B cell (primary cell): ENCODE measurements at places on chromosomes 7 and 10. TPM values are rescaled to one million over a fixed set of nuclear protein-coding genes. Genes with fewer than 3 reads are reported as not detected.
A peak's percentile ranks its signal among the peaks of the same experiment; 100 is the strongest.

GRCh38 chr10:44395396-44395795 lies 10.5 kb upstream of the CXCL12 start:
- DNase-seq, result no peak
- no peaks in the 10 kb centered on the region for H3K36me3 ChIP-seq
- no peak overlapping the region for H3K27ac ChIP-seq

GRCh38 chr7:150941351-150942000 lies 36.6 kb downstream of the KCNH2 start:
- H3K4me3 ChIP-seq, result no peak overlapping the region
- H3K27me3 ChIP-seq, result no peaks in the 10 kb centered on the region
- no peaks in the 10 kb centered on the region for H3K36me3 ChIP-seq

The SMO gene
- 0.39 and 0.87 TPM in 2 replicates for total RNA-seq

- H3K27me3 ChIP-seq, result no peaks in the 10 kb centered on the region
- no peak overlapping the region for H3K4me3 ChIP-seq
- H3K36me3 ChIP-seq, result no peaks in the 10 kb centered on the region
- H3K4me1 ChIP-seq, result no peaks in the 10 kb centered on the region
Observed at GRCh38 chr10:45500798-45501197, 126.8 kb downstream of the ALOX5 start.

DNA sequence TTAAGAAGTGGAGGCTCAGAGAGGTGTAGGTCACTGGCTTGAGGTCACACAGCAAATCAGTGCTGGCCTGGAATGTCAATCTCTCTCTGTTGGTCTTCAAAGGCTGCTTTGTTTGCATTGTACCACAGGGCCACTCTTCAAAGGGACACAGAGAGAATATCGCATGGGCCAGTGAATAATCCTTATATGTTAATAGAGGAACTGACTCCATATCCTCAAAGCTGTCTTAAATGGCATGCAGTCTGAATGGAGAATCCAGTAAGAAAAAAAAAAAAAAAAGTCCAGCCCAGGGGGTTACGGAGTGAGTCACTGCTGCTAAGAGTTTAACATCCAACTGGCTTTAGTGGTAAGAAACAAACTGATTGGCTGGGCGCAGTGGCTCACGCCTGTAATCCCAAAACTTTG lies 54.1 kb downstream of the NRAP start:
- no peak overlapping the region for H3K4me3 ChIP-seq
- H3K27me3 ChIP-seq, result no peaks in the 10 kb centered on the region
- H3K4me1 ChIP-seq, result no peaks in the 10 kb centered on the region
- no peak overlapping the region for H3K27ac ChIP-seq

DNA sequence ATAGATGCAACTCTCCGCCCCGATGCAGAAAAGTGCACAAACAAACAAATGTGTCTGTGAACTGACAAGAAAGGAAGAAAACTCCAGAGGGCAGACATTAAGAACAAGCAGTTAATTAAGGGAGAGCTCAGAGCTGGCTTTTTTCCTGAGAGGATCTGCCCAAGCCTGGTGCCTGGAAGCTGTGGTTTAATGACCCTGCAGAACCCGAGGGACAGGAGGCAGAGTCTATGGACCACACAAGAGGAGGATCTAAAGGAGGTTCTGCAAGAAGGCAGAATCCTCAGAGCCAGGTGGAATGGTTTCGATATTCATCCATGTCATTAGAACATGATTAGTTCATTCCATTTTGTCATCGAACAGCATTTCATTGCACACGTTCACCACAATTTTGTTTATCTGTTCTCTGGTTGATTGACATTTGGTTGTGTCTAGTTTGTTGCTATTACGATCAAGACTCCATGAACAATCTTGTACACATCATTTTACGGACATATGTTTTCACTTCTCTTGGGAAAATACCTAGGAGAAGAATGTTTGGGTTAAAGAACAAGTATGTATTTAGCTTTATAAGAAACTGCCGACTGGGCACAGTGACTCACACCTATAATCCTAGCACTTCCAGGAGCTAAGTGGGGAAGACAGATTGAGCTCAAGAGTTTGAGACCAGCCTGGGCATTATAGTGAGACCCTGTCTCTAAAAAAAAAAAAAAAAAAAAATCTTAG lies 560.2 kb downstream of the CALN1 start:
- H3K4me3 ChIP-seq, result no peak overlapping the region
- H3K36me3 ChIP-seq, result no peaks in the 10 kb centered on the region
- H3K27me3 ChIP-seq, result no peaks in the 10 kb centered on the region
- H3K27ac ChIP-seq, result no peak overlapping the region
- no peaks in the 10 kb centered on the region for H3K4me1 ChIP-seq
- DNase-seq, result no peak

The GDF2 gene
- not detected in 2 replicates for total RNA-seq

GRCh38 chr7:145582742-145583303 lies 533.8 kb upstream of the CNTNAP2 start:
- no peaks in the 10 kb centered on the region for H3K27me3 ChIP-seq
- no peak overlapping the region for H3K27ac ChIP-seq
- no peak for DNase-seq
- H3K4me1 ChIP-seq, result no peaks in the 10 kb centered on the region
- H3K4me3 ChIP-seq, result no peak overlapping the region
- no peaks in the 10 kb centered on the region for H3K36me3 ChIP-seq

- no peak for DNase-seq
- no peaks in the 10 kb centered on the region for H3K27me3 ChIP-seq
- peak overlapping the region; percentile 90 for H3K27ac ChIP-seq
- H3K4me1 ChIP-seq, result peaks cover 31% of the 10 kb centered on the region
- peak overlapping the region; percentile 69 for H3K4me3 ChIP-seq
Observed at GRCh38 chr7:30285067-30285535, 704 bp downstream of the ZNRF2 start.

The TLX1 gene
- total RNA-seq, result not detected in 2 replicates

DNA sequence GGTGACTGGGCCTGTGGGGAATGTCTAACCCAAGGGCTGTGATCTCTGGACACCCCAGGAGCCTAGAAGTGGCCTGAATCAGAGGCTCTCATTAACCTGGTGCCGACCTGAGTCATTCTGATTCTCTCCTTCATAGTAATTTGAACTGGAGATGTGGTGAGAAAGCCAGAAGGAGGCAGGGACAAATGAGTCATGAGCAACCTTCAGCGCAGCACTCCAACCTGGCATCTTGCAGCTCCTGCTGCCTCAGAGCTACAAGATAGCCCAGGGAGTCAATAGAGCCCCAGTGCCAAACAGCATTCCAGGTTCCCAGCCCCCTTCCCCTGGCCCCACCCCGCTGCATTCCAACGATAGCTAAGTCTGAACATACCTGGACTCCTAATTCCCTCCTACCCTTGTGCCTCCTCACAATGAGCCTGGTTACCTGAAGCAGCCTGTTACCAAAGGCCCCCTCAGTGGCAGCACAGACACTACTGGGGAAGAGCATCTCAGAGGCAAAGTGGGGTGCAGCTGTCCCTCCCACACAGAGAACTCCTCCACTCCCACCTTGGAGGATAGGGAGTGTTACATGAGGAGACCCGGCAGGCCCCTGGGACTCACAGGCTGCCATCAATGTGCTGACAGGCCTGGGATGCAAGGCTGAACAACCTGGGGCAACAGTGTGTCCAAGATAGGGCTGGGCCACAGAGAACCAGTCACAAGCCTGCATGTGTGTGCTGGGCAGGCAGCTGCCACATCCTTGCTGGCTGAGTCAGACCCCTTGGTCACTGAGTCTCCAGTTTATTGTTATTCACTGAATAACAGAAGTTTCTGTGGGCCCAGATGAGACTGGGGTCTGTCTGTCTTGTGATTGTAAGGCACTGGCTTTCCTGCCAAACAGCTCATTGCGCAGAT lies 76.8 kb upstream of the LEP start:
- H3K36me3 ChIP-seq, result no peaks in the 10 kb centered on the region
- peaks cover 36% of the 10 kb centered on the region for H3K4me1 ChIP-seq
- no peak overlapping the region for H3K4me3 ChIP-seq

GRCh38 chr10:48885376-48885775 lies 54.3 kb downstream of the LRRC18 start:
- H3K27me3 ChIP-seq, result no peaks in the 10 kb centered on the region
- DNase-seq, result no peak
- no peak overlapping the region for H3K27ac ChIP-seq
- H3K36me3 ChIP-seq, result peaks cover 84% of the 10 kb centered on the region
- H3K4me3 ChIP-seq, result no peak overlapping the region

DNA sequence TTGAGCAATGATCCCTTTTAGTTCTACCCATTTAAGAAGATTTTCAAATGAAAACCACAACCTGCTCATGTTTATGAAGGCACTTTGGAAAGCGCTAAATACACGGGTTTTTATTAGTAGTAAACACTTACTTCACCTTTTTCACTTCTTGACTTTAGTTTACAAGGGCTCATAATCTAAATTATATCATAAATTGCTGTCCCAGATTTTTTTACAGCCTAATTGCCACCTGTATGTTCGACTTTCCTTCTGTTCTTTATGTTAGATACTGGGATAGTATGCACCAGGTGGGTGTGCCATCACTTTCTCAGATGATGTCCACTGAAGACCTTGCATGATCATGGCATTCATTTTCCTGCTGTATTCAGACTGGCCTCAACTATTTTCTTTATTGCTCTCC lies 22.5 kb downstream of the CFTR start:
- no peak overlapping the region for H3K27ac ChIP-seq
- H3K4me3 ChIP-seq, result no peak overlapping the region
- no peak for DNase-seq

The AQP1 gene
- total RNA-seq, result 0.10 TPM in 1 of 2 replicates, not detected in the other

DNA sequence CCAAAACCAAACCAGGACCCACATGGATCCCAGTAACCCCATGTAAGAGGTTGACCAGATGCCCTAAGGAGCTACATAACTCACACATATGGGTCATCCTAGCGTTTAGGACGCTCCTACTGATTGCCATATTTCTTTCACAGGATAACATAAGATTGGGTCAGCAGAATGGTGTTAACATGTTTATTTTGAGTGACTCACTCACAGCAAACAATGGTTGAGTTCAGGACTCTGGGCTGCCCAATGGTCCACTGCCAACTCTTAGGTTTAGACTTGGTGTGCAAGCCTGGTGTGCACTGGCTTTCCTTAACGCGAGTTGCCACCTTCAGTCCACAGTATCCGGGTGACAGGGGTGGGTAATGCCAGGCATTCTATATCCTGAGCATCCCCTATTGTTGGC lies 211.5 kb downstream of the GPAM start:
- DNase-seq, result no peak
- H3K27ac ChIP-seq, result no peak overlapping the region
- no peaks in the 10 kb centered on the region for H3K27me3 ChIP-seq
- H3K36me3 ChIP-seq, result no peaks in the 10 kb centered on the region

The DDX50 gene
- 38.6 and 39.3 TPM in 2 replicates for total RNA-seq

DNA sequence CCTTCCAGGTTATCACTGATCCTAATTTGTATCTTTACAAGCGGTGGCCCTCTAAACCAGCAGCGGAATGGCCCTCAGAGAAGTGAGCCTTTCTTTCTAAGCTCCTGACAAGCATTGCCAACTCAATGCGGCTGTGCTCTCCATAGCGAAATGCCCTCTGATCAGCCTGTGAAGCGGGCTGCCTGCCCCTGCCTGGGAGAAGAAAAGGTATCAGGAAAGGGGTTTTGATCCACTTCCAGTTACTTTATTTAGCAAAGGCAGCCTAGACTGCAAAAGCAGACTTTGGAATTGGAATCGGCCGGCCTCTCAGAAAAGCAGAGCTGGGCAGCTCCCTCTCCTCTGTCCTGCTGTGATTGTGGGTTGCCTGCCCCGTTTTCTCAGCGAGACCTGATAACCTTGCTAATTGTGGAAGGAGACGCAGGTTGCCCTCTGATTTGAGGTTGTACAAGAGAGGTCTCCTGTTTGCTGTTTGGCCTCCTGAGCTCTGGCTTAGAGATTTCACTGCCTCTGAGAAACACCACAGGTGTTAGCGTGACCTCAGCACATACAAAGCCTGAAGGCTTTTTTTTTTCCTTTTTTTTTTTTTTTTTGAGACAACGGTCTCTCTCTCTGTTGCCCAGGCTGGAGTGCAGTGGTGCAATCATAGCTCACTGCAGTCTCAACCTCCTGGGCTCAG lies 53.9 kb upstream of the SH2B2 start:
- no peaks in the 10 kb centered on the region for H3K4me1 ChIP-seq
- H3K36me3 ChIP-seq, result peaks cover 5% of the 10 kb centered on the region
- no peak overlapping the region for H3K27ac ChIP-seq
- H3K27me3 ChIP-seq, result no peaks in the 10 kb centered on the region

DNA sequence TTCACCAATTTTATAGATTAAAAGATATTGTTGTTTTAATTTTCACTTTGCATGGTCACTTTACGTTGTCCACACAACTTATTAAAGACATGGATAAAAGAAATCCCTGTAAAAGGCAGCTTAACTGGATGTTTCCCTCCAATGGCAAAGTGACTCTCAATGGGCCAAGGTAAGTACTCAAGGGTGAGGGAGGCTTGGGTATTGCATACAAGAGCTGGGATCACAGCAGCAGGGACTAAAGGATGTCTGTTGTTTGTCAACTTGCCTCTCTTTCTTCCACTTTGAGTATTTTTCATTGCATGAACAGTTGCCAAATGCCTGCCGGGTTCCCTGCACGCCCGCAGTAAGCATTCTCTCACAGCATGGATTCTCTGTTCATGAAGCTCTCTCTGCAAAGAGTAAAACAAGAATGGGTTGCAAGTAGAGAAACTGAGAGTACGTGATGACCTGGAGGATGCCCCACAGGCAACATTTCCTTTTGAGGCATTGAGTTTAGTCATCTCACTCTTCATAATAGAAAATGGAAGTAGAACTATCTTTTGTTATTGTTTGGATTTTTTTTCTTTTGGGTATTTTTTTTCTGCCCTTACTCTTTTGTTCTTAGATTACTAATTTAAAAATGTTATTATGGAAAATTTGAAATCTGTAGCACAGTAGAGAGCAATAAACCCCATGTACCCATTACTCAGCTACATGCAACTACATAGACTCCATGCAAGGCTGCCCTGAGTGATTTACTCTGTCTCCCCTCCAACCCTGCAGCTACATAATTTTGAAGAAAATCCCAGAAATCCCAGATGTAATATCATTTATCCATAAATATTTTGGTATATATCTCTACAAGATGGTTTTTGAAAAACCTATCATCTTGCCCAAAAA lies 26.3 kb downstream of the GPR141 start:
- no peak overlapping the region for H3K27ac ChIP-seq
- H3K27me3 ChIP-seq, result peaks cover 4% of the 10 kb centered on the region
- no peak for DNase-seq
- H3K36me3 ChIP-seq, result no peaks in the 10 kb centered on the region

The NKX1-2 gene
- total RNA-seq, result not detected in 2 replicates

GRCh38 chr7:42338231-42338915 lies 101.4 kb upstream of the GLI3 start:
- no peaks in the 10 kb centered on the region for H3K36me3 ChIP-seq
- H3K27me3 ChIP-seq, result no peaks in the 10 kb centered on the region
- DNase-seq, result no peak
- no peak overlapping the region for H3K4me3 ChIP-seq
- no peaks in the 10 kb centered on the region for H3K4me1 ChIP-seq

DNA sequence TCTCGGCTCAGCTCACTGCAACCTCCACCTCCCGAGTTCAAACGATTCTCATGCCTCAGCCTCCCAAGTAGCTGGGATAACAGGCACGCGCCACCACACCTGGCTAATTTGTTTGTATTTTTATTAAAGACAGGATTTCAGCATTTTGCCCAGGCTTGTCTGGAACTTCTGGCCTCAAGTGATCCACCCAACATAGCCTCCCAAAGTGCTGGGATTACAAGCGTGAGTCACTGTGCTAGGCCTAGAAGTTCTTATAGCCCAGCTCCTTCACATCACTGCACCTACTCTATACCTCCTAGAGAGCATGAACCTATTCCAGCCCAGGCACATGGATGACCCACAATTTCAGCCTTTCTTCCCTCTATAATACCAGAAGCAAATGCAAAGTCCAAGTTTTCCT lies 1.3 kb upstream of the BLOC1S2 start:
- DNase-seq, result no peak
- H3K36me3 ChIP-seq, result peaks cover 2% of the 10 kb centered on the region
- peaks cover 36% of the 10 kb centered on the region for H3K4me1 ChIP-seq
- H3K27ac ChIP-seq, result no peak overlapping the region
- no peak overlapping the region for H3K4me3 ChIP-seq
